ENCODE measurements at places on chromosomes 16 and 17. TPM values are rescaled to one million over a fixed set of nuclear protein-coding genes. Genes with fewer than 3 reads are reported as not detected.

- H3K36me3 ChIP-seq, result no peaks in the 10 kb centered on the region
- no peaks in the 10 kb centered on the region for H3K27me3 ChIP-seq
- no peaks in the 10 kb centered on the region for H3K4me1 ChIP-seq
- no peak for DNase-seq
- no peak overlapping the region for H3K27ac ChIP-seq
These were observed 50.6 kb downstream of the PLD6 start for GRCh38 chr17:17155568-17155967.

The MYH1 gene
- not detected for total RNA-seq

The FAAP100 gene
- total RNA-seq, result 50.4 TPM

GRCh38 chr17:63033142-63033541 is 67.1 kb downstream of the TANC2 start:
- H3K36me3 ChIP-seq, result no peaks in the 10 kb centered on the region
- H3K27ac ChIP-seq, result no peak overlapping the region
- H3K4me1 ChIP-seq, result no peaks in the 10 kb centered on the region
- no peaks in the 10 kb centered on the region for H3K27me3 ChIP-seq
- DNase-seq, result no peak
- H3K4me3 ChIP-seq, result no peak overlapping the region

DNA sequence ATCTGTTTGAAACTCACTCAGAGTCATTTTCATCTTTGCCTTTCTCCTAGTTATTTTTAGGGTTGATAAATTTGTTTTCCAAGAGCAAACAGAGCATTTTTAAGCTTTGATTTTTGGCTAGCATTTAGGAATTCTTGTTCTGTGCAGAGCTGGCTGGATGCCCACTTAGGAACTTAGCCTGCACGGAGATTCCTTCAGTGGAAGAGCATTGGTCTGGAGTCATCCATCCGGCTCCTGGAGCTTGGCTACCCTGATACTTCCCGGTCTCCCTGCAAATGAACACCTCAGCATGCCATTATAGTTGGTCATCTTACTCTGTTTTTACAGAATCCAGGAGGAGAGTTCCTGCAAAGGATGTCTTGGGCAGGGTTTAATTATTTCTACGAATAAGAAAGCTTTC is 57.1 kb downstream of the SPECC1 start:
- H3K4me3 ChIP-seq, result no peak overlapping the region
- no peaks in the 10 kb centered on the region for H3K36me3 ChIP-seq
- H3K4me1 ChIP-seq, result peaks cover 13% of the 10 kb centered on the region
- no peaks in the 10 kb centered on the region for H3K27me3 ChIP-seq
- no peak overlapping the region for H3K27ac ChIP-seq

DNA sequence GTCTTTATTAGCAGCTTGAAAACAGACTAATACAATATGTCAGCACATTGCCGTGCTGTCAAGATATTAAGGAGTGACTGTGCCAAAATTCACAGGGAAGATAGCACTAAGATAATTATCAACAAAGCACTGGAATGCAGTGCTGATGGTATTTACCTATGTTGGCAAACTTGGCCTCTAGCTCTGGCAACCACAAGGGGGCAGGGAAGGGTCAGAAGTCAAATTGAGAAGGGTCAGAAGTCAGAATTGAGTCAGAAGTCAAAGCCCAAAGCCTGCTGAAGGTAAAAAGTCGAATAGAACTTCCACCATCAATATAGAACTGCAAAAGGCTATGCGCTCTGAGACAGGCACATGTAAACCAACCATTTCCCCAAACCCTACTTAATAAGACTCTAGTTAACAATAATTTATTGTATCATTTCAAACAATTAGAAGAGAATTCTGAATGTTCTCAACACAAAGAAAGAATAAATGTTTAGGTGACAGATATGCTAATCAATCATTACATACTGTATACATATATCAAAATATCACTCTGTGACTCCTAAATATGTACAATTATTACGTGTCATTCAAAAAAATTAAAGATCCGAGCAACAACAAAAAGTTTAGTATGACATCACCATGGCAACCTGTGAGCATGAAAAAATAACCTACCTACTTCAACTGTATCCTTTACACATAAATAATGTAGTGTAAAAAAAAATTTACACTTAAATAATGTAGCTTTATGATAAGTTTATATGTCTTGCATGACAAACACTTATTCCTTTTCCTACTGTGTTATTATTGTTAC is 916.1 kb downstream of the KCNJ2 start:
- peak; percentile 13 for DNase-seq
- no peaks in the 10 kb centered on the region for H3K4me1 ChIP-seq
- H3K36me3 ChIP-seq, result no peaks in the 10 kb centered on the region
- no peak overlapping the region for H3K27ac ChIP-seq
- no peaks in the 10 kb centered on the region for H3K27me3 ChIP-seq
- no peak overlapping the region for H3K4me3 ChIP-seq

The DHRS7C gene
- total RNA-seq, result not detected

The RNF151 gene
- not detected for total RNA-seq

DNA sequence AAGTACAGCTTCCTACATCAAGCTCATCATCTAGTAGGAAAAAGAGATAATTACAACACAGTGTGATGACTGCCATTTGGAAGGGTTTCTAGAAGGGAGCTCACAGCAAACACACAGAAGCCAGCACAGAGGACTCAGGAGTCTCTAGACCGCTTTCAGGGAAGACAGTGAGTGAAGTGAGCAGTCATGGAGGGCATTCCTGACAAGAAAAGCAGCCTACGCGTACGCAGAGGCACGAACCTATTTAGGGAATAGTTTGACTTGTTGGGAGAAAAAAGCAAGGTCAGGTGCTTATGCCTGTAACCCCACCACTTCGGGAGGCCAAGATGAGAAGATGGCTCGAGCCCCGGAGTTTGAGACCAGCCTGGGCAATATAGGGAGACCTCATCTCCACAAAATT is 8.4 kb upstream of the HASPIN start:
- no peak overlapping the region for H3K27ac ChIP-seq
- H3K4me1 ChIP-seq, result no peaks in the 10 kb centered on the region
- H3K4me3 ChIP-seq, result no peak overlapping the region

GRCh38 chr17:28532050-28532960 is 20.1 kb downstream of the UNC119 start:
- peaks cover 9% of the 10 kb centered on the region for H3K4me1 ChIP-seq
- H3K27me3 ChIP-seq, result no peaks in the 10 kb centered on the region
- no peak overlapping the region for H3K4me3 ChIP-seq
- H3K27ac ChIP-seq, result no peak overlapping the region
- no peaks in the 10 kb centered on the region for H3K36me3 ChIP-seq

DNA sequence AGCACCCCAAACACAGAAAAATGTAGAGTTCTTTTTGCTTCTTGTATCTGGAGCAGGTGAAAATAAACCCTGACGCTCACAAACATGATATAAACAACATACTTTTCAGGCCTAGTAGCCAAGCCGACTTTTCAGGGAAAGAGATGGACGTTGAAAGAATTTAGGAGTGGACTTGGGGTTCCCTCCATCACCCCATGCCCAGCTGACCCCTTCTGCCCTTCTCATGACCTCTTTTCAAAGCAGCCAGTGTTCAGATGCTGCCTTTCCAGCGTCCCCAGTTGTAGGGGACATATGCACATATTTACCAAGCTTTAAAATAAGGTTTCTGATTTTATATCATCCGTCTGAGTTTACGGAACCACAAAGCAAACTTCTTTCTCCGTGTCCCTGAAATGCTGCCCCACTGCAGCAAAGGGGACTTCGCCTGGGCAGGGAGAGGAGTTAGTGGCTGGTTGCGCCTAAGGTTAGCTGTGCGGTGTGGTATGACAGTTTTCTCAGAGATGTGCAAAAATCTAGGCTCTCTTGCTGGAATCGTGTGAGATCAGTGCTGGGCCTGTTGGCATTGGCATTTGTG is 235.5 kb downstream of the MRTFB start:
- peaks cover 58% of the 10 kb centered on the region for H3K4me1 ChIP-seq
- peak overlapping the region; percentile 86 for H3K27ac ChIP-seq
- no peaks in the 10 kb centered on the region for H3K36me3 ChIP-seq
- no peak for DNase-seq

The SLC52A1 gene
- not detected for total RNA-seq

- no peak for DNase-seq
- H3K4me3 ChIP-seq, result no peak overlapping the region
- no peaks in the 10 kb centered on the region for H3K27me3 ChIP-seq
- H3K4me1 ChIP-seq, result no peaks in the 10 kb centered on the region
- no peaks in the 10 kb centered on the region for H3K36me3 ChIP-seq
- no peak overlapping the region for H3K27ac ChIP-seq
These were observed 299.3 kb downstream of the KCNJ2 start for GRCh38 chr17:70468661-70469060.
